COLO829 (cell line): ENCODE measurements at places on chromosomes 3 and 15.
A peak's percentile ranks its signal among the peaks of the same experiment; 100 is the strongest.

DNA sequence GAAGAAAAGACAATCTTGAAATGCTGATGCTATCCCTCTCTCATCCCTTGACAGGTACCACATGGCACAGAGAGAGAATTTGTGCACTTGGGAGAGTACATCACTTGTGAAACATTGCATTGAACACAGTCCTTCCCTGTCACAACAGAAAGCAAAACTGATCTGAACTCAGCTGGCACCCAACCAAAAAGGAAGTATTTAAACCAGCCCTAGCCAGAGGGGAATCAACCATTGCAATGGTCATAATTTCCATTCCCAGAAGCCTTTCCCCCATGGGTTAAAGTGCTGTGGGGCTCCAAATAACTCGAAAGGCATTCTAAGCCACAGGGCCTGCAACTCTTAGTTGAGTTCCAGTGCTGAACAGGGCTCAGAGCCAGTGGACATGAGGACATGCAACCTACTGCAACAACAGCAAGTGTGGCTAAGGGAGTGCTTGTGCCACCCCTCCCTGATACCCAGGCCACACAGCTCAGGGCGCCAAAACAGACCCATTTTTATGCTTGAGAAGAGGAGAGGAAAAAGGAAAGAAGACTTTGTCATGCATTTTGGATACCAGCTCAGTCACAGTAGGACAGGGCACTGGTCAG, 530.8 kb upstream of the BCHE start:
- DNase-seq, result no peak

GRCh38 chr3:47113669-47114365, 50.1 kb downstream of the SETD2 start:
- DNase-seq, result no peak

DNA sequence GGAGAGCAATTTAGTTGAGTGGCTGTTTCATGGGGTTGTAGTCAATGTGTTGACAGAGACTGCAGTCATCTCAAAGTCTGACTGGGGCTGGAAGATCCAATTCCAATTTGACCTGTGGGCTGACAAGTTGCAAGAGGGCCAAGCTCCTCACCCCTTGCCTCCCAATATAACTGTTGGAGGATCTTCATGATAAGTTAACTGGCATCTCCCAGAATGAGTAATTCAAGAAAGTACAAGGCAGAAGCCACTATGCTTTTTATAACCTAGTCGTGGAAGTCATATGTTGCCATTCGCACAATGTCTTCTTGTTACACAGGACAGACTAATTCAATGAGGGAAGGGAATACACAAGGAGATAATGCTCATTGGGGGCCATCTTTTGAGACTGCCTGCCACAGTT, 29.1 kb downstream of the GPR15 start:
- DNase-seq, result peak; percentile 26

- DNase-seq, result no peak
Observed at GRCh38 chr15:63526401-63526800, 22.0 kb downstream of the USP3 start.

DNA sequence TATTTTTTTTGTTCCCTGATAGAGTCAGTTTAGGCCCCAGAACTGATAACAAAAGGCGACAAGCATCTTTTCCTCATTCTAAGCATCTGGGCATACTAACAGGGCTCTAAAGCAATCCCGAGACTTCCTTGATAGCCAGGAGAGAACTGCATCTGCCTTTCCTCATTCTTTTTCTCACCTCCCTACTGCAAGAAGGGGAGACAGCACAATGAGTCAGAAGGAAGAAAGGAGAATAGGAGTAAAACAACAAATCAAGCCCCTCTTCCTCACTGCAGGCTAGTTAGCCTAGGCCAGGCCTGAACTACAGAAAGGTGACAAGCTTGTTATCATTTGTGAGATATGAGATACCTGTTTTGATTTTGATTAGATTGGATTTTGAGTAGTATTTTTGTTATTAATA, 97.9 kb downstream of the NAALADL2 start:
- DNase-seq, result no peak

DNA sequence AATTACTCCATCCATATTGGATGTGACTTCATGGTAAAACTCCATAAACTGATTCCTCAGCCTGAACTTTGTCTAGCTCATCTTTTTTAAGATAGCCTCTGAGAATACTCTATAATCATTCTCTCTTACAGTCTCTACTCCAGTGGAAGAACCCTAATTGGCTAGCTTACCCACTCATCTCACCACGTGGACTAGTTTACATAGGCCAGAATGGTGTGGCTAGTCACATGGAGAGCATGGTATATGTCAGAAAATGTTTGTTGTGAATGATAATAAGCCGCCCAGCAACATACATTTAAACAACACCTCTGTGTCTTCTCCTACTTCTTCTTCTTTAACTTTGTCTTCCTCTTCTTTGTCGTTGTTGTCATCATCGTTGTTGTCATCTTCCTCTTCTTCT, 389.2 kb upstream of the LRRC3B start:
- DNase-seq, result no peak

DNA sequence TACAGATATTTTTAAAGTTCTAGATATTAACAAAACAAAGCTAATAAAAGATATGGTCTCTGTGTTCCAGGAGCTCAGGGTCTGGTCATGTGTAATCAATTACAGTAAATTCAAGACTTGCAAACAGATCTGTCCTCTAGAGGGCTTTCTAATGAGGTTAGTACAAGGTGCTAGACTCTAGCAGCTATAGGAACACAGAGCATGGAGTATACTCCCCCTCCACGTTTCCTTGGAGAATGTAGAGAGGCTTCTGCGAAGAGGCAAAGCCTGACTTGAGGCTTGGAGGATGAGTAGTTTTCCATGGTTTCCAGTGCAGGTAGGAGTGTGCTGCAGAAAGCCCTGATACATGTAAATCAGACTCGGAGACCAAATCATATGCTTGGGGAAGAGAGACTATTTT, 32.7 kb upstream of the DLG1 start:
- DNase-seq, result no peak

DNA sequence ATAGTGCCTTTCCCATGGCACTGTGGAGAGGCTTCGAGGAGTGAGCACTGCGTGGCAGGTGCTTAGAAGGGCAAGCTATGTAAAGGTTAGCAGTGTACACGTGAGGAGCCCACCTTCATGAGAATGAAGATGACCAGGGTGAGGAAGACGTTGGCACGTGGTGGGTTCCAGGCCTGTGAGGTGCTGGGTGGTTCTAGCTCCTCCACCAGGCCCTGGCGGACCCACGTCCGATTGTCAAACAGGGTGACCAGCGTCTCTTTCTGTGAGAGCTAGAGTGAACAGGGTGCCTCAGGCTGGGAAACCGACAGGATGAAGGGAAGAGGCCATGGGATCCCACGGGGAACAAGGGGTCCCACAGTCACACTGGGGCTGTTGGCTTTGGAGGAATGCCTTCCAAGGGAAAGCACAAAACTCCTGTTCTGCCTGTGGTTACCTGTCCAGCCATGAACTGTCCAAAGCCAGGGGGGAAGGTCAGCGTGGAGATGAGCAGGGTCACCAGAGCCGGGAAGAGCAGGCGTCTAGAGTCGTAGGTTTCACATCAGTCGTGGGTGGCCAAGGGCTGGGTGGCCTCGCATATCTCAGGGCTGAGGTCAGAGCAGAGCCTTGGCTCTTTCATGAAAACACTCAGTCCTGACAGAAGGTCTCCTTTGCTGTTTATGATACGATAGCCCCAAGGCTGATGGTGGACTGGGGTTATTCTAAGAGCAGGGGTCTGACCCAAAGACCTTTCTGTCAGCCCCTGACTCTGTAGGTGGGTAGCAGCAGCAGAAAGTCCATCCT, 6.0 kb downstream of the CLCN2 start:
- no peak for DNase-seq

GRCh38 chr3:148344521-148344920, 353.2 kb upstream of the AGTR1 start:
- no peak for DNase-seq

- no peak for DNase-seq
Observed at GRCh38 chr3:188126276-188126675, 27.7 kb upstream of the LPP start.

DNA sequence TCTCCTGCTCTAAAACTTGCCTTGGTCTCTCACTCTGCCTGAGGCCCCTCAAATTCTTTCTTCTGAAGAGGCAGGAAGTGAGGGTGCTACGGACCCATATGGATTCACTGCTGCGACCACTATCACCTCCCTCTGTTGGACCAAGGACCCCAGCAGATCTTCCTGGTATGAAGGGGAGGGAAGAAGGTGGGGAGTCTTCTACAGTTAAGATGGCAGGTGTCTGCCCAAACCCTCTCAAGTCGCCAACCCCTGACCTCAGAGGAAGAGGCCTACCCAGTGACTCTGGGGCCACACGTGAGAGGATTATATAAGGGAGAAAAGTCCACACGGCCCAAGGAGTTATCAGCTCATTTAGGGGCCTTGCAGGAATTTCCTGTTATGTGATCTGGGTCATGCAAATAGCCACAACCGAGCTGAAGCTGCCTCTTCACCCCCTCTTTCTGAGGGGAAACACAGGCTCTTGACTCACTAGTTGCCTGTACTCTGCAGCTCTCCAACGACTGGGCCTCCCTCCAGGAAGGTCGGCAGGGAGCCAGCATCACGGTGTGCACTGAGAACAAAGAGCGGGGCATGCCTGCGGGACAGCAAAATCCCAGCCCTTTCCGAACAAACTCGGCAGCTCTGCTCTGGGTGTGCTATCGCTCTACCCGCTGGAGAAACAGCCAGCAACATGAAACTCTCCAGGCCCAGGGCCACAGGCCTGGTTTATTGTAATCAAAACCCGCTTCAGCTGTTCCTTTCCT, 116.0 kb downstream of the XXYLT1 start:
- no peak for DNase-seq

DNA sequence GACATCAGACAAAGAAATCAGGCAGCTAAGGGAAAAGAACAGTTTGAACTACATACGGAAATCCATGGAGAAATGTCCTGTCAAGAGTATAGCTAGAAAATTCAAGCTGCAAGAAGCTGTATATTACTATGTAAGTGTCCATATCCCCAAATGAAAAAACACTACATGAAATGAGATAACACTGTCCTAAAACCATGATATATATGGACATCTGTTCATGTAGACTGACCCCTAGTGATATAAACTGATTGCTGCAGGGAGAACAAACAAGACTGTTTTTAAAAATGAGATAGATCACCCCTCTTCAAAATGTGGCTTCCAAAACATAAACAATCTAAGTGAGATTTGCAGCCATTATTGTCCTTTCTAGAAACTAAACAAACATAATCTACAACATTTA, 985.6 kb downstream of the EPHA3 start:
- DNase-seq, result peak; percentile 28
